ENCODE measurements at places on chromosomes 6 and 20. TPM values are rescaled to one million over a fixed set of nuclear protein-coding genes. Genes with fewer than 3 reads are reported as not detected.

Gene MYBL2
- 0.21 TPM for total RNA-seq

Gene GATA5
- not detected for total RNA-seq

Gene FKBP1C
- 0.73 TPM for total RNA-seq

Gene ARMC2
- total RNA-seq: 2.4 TPM

Gene HCRTR2
- not detected for total RNA-seq

Gene MDFI
- not detected for total RNA-seq

Gene ULBP3
- total RNA-seq: 0.84 TPM

Gene MYL9
- total RNA-seq: 10.9 TPM

Gene TRDN
- not detected for total RNA-seq

Data from mononuclear cell (primary cell).